ENCODE measurements at places on chromosomes 3 and 15.

- no peak overlapping the region for H3K27ac ChIP-seq
- H3K4me3 ChIP-seq, result no peak overlapping the region
- no peak for DNase-seq
These were observed 111.2 kb downstream of the APBA2 start for GRCh38 chr15:28996953-28997352.

DNA sequence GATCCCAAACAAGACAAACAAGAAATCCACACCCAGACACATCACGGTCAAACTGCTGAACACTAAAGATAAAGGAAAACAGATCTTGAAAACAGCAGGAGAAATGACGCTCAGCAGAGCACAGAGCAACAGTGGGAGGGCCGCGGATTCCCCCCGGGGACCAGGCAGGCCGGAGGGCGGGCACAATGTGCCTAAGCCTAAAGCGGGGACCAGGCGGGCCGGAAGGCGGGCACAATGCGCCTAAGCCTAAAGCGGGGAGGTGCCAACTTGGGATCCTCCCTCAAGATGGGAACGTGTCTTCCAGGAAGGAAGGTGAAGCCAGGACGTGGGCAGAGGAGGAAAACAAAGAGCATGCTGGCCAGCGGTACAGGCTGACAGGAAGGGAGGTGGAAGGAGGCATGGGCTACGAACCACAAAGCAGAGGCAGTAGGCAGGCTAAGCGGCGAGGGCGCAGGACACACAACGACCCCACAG is 31.1 kb downstream of the CYFIP1 start:
- peak; percentile 26 for DNase-seq
- H3K4me3 ChIP-seq, result no peak overlapping the region
- no peaks in the 10 kb centered on the region for H3K4me1 ChIP-seq
- no peak overlapping the region for H3K27ac ChIP-seq

- H3K27ac ChIP-seq, result no peak overlapping the region
- no peak overlapping the region for H3K4me3 ChIP-seq
- no peaks in the 10 kb centered on the region for H3K36me3 ChIP-seq
- peaks cover 16% of the 10 kb centered on the region for H3K4me1 ChIP-seq
- no peak for DNase-seq
These were observed 1080.9 kb upstream of the CADM2 start for GRCh38 chr3:83877910-83878309.

DNA sequence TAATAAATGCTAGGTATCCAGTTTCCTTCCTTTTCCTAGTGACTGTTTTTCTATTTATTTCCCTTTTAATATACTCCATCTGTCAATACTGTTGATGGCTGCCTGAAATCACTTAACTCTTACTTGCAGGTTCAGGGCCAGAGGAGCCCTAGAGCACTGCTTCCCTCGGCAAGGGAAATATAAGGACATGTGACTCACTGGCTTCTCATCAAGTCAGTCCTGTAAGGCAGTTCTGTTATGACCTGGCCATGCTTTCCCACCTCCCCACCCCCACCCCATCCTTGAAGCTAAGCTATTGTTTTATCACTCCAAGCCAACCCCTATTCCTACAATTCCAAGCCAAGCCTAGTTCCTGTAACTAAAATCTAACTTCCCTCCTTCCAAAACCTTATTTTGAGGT is 800.7 kb downstream of the ROBO1 start:
- H3K36me3 ChIP-seq, result no peaks in the 10 kb centered on the region
- H3K27me3 ChIP-seq, result no peaks in the 10 kb centered on the region
- peak; percentile 20 for DNase-seq
- H3K4me1 ChIP-seq, result no peaks in the 10 kb centered on the region
- no peak overlapping the region for H3K4me3 ChIP-seq

- DNase-seq, result no peak
- no peaks in the 10 kb centered on the region for H3K36me3 ChIP-seq
- H3K4me1 ChIP-seq, result peaks cover 6% of the 10 kb centered on the region
These were observed 244.4 kb downstream of the CHST2 start for GRCh38 chr3:143363949-143364348.

GRCh38 chr15:91872356-91873137 is 19.0 kb downstream of the SLCO3A1 start:
- no peak overlapping the region for H3K4me3 ChIP-seq
- DNase-seq, result no peak
- H3K27me3 ChIP-seq, result no peaks in the 10 kb centered on the region
- H3K4me1 ChIP-seq, result peaks cover 10% of the 10 kb centered on the region
- H3K27ac ChIP-seq, result no peak overlapping the region
- no peaks in the 10 kb centered on the region for H3K36me3 ChIP-seq

DNA sequence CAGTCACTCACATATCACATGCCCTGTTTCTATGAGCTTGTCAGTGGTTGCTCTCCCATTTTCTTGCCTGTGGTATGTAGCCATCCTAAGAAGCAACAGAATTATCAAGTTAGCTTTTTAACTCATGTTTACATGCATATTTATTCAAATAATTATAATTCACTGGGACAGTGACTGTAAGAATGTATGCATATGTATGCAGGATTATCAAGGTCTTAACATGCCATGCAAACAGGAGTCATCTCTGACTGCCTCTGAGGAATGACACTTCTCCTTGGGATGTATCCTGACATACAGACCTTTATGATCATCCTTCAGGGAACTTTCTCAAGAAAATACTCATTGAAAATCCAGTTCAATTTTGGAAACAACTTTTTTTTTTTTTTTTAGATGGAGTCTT is 240.9 kb downstream of the CPNE4 start:
- H3K27ac ChIP-seq, result no peak overlapping the region
- no peaks in the 10 kb centered on the region for H3K36me3 ChIP-seq
- peaks cover 11% of the 10 kb centered on the region for H3K4me1 ChIP-seq
- H3K27me3 ChIP-seq, result no peaks in the 10 kb centered on the region
- no peak for DNase-seq
- no peak overlapping the region for H3K4me3 ChIP-seq

DNA sequence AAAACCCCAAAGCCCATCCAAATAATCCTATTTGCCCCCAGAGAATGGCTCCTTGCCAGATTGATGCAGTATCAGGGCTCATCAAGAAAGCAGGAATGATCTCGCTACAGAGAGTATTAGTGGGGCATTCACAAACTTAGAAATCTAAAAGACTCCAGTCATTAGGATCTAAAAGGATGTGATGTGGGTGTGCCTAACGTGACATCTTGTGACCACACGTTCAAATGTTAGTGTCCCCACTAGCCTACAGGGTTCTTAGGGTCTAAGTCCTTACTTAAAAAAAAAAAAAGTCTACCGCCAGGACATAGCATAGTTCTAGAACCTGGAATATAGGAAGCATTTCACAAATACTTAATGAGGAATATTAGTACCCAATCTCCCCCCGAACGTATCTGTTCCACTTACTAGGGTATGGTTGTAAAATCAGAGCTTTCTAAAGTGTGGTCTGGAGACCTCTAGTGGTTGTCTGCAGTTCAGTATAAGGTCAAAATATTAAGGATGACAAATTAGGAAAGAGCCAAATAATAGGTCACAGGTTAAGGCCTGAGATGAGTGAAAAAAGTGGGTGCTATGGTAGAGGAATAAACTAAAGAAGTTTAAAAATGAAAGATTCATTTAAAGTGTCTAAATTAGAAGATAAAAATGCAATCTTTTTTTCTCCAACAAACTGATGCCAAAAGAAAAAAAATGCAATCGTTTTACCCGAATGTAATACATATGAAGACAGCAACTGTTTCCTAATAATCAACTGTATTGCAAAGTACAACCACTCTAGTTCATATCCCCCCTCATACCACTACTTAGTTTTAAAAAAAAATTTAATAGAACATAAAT is 4.2 kb upstream of the CHRM5 start:
- no peak overlapping the region for H3K4me3 ChIP-seq
- peak; percentile 68 for DNase-seq
- H3K27ac ChIP-seq, result no peak overlapping the region
- H3K4me1 ChIP-seq, result peaks cover 17% of the 10 kb centered on the region
- H3K36me3 ChIP-seq, result no peaks in the 10 kb centered on the region
